Activated naive CD4-positive, alpha-beta T cell treated with anti-CD3 and anti-CD28 coated beads, Interleukin-2, amount 10 ng/mL, durations not matched to agents 7 days and 5 days (primary cell): ENCODE measurements at places on chromosomes 1 and 21.

- H3K27ac ChIP-seq = no peak overlapping the region
- no peaks in the 10 kb centered on the region for H3K4me1 ChIP-seq
- H3K36me3 ChIP-seq = no peaks in the 10 kb centered on the region
- no peak for DNase-seq
Measured at GRCh38 chr1:30400507-30400906, 322.9 kb downstream of the MATN1 start.

DNA sequence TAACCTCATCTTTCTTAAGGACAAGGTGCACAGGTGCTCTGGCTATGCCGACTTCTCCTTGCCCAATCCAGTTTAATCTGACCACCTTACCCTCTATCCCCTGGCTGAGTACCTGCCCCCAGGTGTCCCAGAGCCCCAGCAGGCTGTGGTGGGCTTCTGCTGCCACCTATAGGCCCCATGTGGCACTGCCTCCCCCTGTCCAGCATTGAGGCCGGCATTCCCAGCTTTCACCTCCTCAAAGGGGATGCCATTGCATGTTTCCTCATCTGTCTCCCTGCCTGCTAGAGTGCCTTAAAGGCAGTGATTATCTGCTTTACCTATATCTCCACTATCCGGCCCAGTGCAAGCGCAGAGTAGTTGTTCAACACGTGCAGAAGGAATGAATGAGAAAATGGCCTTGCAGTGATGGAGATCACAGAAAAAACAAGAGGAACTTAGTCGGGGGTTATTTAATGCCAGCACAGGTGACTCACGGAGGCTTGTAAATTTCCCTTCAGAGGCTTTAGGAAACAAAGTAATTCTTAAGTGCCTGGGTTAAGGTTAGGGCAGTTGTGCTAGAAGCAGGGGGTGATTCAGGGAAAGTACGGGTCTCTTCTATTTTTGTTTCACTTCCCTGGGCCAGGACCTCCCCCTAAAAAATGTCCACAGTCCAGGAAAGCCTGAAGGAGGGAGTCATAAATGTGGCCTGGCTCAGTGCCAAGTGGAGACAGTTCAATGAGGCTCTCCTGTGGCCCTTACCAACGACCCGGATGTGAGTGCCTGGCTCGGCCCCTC lies 131.8 kb upstream of the NGF start:
- H3K4me3 ChIP-seq = no peak overlapping the region
- H3K27me3 ChIP-seq = no peaks in the 10 kb centered on the region
- no peaks in the 10 kb centered on the region for H3K4me1 ChIP-seq
- peak; percentile 33 for DNase-seq
- H3K27ac ChIP-seq = no peak overlapping the region

- no peaks in the 10 kb centered on the region for H3K27me3 ChIP-seq
- DNase-seq = no peak
- H3K27ac ChIP-seq = no peak overlapping the region
- H3K36me3 ChIP-seq = no peaks in the 10 kb centered on the region
Measured at GRCh38 chr1:96987186-96987703, 265.7 kb downstream of the PTBP2 start.

GRCh38 chr1:103859721-103860120 lies 110.0 kb downstream of the AMY1C start:
- H3K4me3 ChIP-seq = no peak overlapping the region
- H3K36me3 ChIP-seq = no peaks in the 10 kb centered on the region
- H3K27me3 ChIP-seq = no peaks in the 10 kb centered on the region
- DNase-seq = no peak

GRCh38 chr1:97334454-97334853 lies 586.4 kb downstream of the DPYD start:
- no peaks in the 10 kb centered on the region for H3K4me1 ChIP-seq
- no peak overlapping the region for H3K4me3 ChIP-seq
- no peaks in the 10 kb centered on the region for H3K27me3 ChIP-seq
- DNase-seq = no peak
- H3K27ac ChIP-seq = no peak overlapping the region

DNA sequence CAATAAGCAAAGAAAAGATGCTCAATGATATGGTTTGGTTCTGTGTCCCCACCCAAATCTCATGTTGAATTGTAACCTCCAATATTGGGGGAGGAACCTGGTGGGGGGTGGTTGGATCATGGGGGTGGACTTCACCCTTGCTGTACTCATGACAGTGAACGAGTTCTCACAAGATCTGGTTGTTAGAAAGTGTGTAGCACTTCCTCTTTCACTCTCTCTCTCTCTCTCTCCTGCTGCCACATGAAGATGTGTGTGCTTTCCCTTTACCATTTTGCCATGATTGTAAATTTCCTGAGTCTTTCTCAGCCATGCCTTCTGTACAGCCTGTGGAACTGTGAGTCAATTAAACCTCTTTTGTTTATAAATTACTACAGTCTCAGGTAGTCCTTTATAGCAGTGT lies 248.4 kb downstream of the HHIPL2 start:
- no peak overlapping the region for H3K4me3 ChIP-seq
- no peak for DNase-seq
- no peaks in the 10 kb centered on the region for H3K4me1 ChIP-seq
- H3K27ac ChIP-seq = no peak overlapping the region
- H3K27me3 ChIP-seq = no peaks in the 10 kb centered on the region

DNA sequence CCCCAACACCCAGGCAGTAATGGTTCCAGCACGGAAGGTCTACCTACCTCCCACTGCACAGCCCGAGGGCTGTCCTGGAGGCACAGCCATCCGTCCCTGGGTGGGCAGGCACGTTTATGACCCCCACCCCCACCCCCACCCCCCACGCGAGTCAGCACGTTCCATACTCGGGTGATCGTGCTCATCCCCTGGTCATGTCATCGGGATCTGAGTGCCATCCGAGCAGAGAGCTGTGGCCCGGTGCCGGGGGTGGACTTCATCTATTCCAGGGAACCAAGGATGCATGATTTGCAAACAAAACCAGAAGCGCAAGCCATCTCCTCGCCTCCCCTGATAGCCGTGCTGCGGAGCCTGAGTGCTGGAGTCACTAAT lies 1.1 kb downstream of the TSPEAR start:
- H3K4me3 ChIP-seq = no peak overlapping the region
- peaks cover 99% of the 10 kb centered on the region for H3K27me3 ChIP-seq
- peaks cover 11% of the 10 kb centered on the region for H3K36me3 ChIP-seq
- no peak overlapping the region for H3K27ac ChIP-seq

DNA sequence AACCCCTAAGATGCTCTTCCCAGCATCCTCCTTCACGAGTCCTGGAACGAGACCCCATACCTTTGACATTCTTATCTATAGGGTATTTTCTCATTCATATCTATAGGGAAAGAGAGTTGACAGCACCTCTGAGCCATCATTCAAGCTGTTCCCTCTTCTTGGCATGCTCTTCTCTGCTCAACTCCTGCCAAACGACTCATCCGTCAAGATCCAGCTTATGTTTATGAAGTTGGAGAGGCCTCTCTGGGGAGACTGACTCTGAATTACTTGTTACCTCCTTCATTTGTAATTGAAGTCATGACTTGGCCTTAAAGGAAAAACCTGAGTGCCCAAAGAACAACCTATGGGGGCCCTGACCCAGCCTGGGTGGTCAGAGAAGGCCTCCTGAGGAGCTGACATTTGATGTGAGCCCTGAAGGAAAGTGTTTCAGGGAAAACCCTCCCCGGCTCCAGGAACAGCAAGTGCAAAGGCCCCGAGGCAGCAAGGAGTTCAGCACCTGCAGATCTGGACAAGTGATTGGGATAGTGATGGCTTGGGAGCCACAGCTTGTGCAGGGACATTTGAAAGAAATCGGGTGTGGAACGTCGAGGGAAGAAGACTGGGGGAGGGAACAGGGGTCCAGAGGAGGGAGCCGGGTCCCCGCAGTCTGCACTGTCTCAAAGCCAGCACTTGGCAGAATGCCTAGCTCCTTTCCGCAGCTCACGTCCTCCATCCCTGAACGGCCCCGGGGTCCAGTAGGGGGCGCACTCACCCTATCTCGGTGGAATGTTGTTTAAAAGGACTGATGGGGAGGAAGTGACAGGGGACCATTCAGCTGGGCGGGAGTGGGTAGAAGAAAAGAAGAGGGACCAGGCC lies 14.0 kb upstream of the CDA start:
- no peaks in the 10 kb centered on the region for H3K4me1 ChIP-seq
- H3K36me3 ChIP-seq = no peaks in the 10 kb centered on the region
- DNase-seq = peak; percentile 86
- H3K27me3 ChIP-seq = peaks cover 33% of the 10 kb centered on the region

GRCh38 chr21:25624511-25624910 lies 14.5 kb upstream of the JAM2 start:
- no peak overlapping the region for H3K27ac ChIP-seq
- peaks cover 7% of the 10 kb centered on the region for H3K27me3 ChIP-seq
- no peak overlapping the region for H3K4me3 ChIP-seq
- H3K36me3 ChIP-seq = no peaks in the 10 kb centered on the region
- no peak for DNase-seq
- no peaks in the 10 kb centered on the region for H3K4me1 ChIP-seq

- no peak for DNase-seq
- no peaks in the 10 kb centered on the region for H3K27me3 ChIP-seq
- H3K4me3 ChIP-seq = peak overlapping the region; percentile 98
- H3K4me1 ChIP-seq = peaks cover 63% of the 10 kb centered on the region
Measured at GRCh38 chr1:197199923-197200271, 53.4 kb upstream of the ASPM start.

- H3K36me3 ChIP-seq = peaks cover 5% of the 10 kb centered on the region
- no peak overlapping the region for H3K4me3 ChIP-seq
- DNase-seq = peak; percentile 52
- H3K27ac ChIP-seq = no peak overlapping the region
Measured at GRCh38 chr21:45228171-45228641, 59.5 kb downstream of the POFUT2 start.

GRCh38 chr1:42163114-42163513 lies 1.4 kb downstream of the GUCA2A start:
- no peak overlapping the region for H3K4me3 ChIP-seq
- H3K27ac ChIP-seq = no peak overlapping the region
- DNase-seq = no peak
- H3K4me1 ChIP-seq = no peaks in the 10 kb centered on the region
- peaks cover 17% of the 10 kb centered on the region for H3K27me3 ChIP-seq

DNA sequence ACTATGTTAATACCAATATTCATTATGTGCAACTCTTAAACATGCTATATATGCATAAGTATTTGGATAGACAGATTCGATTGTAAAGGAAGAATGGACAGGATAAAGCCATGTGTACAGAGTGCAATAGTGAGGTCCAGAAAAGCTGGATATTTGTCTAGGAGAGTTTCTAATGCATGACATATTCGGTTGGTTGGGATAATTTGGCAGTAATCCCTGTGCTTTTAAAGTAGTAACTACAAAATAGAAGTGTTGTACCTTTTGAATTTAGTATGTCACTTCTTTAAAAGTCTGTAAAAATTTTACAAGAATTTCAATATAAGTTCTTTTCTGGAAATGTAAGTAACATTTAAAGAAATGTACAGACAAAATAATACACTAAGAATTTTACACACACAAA lies 774.5 kb downstream of the USP25 start:
- H3K4me3 ChIP-seq = no peak overlapping the region
- H3K27ac ChIP-seq = no peak overlapping the region
- no peaks in the 10 kb centered on the region for H3K4me1 ChIP-seq
- H3K27me3 ChIP-seq = no peaks in the 10 kb centered on the region
- no peak for DNase-seq
- H3K36me3 ChIP-seq = no peaks in the 10 kb centered on the region

DNA sequence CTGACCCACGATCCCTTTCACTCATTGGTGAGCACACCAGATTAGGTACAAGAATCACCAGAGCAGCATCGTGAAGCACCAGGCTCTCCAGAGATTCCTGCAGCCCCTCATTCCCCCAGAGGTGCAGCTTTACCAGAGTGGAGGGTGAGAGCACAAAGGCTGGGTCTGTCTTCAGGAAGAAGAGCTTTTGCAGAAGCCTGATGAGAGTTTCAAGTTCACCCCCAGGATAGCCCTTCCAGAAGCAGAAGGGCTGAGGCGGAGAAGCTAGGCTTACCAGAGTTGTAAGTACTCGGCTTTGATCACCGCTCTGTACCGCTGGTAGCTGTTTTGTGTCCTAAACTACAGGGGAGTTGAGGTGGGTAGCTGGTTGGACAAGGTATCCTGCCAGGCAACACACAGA lies 3.1 kb downstream of the TSSK3 start:
- no peak for DNase-seq
- no peak overlapping the region for H3K27ac ChIP-seq
- H3K4me1 ChIP-seq = peaks cover 11% of the 10 kb centered on the region

- no peaks in the 10 kb centered on the region for H3K36me3 ChIP-seq
- H3K27me3 ChIP-seq = peaks cover 47% of the 10 kb centered on the region
- no peak overlapping the region for H3K4me3 ChIP-seq
- no peak overlapping the region for H3K27ac ChIP-seq
Measured at GRCh38 chr1:92026806-92027205, 3.0 kb upstream of the EPHX4 start.

- no peak overlapping the region for H3K4me3 ChIP-seq
- no peak overlapping the region for H3K27ac ChIP-seq
- H3K4me1 ChIP-seq = peaks cover 33% of the 10 kb centered on the region
- H3K27me3 ChIP-seq = no peaks in the 10 kb centered on the region
Measured at GRCh38 chr1:45008516-45008915, 2.6 kb downstream of the HECTD3 start.

DNA sequence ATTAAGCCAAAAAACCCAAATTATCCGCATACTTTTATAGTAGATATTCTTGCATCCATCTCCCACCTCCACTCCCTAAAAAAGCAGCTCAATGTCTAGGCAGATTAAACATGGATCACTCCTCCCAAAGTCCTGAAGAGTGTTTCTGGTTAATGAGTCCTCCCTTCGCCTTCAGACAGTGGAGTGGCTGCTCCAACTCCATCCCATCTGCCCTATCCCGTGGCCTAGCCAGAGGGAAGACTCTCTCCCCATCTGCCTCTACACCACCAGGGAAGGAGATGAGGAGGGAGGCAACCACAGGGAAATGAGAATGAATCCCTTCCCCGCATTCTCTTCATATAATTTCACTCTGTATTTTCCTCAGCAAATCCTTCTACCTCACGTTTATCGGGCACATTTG lies 103.8 kb downstream of the SLC45A1 start:
- no peaks in the 10 kb centered on the region for H3K27me3 ChIP-seq
- H3K36me3 ChIP-seq = peaks cover 39% of the 10 kb centered on the region
- peaks cover 28% of the 10 kb centered on the region for H3K4me1 ChIP-seq
- H3K27ac ChIP-seq = no peak overlapping the region
- no peak for DNase-seq

DNA sequence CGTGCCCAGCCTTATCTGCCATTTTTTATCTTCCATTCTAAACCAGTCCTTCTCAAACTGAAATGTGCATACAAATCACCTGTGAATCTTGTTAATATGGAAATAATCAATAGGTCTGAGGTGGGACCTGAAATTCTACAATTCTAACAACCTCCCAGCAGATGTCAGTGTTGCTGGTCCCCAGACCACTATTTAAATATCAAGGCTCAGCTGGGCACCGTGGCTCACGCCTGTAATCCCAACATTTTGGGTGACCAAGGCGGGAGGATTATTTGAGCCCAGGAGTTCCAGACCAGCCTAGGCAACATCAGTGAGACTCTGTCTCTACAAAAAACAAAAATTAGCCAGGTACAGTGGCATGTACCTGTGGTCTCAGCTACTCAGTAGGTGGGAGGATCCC lies 4.1 kb downstream of the UQCRHL start:
- no peak overlapping the region for H3K4me3 ChIP-seq
- H3K4me1 ChIP-seq = no peaks in the 10 kb centered on the region
- no peaks in the 10 kb centered on the region for H3K36me3 ChIP-seq
- H3K27me3 ChIP-seq = peaks cover 38% of the 10 kb centered on the region

- no peak overlapping the region for H3K27ac ChIP-seq
- H3K4me3 ChIP-seq = no peak overlapping the region
- H3K36me3 ChIP-seq = no peaks in the 10 kb centered on the region
- no peak for DNase-seq
- no peaks in the 10 kb centered on the region for H3K27me3 ChIP-seq
- no peaks in the 10 kb centered on the region for H3K4me1 ChIP-seq
Measured at GRCh38 chr1:219717536-219717935, 104.6 kb upstream of the ZC3H11B start.

- H3K36me3 ChIP-seq = no peaks in the 10 kb centered on the region
Measured at GRCh38 chr21:17731554-17731953, 87.6 kb downstream of the C21orf91 start.
